Pancreas (tissue), 10 donors: ENCODE measurements at places on chromosomes 16 and 17. TPM values are rescaled to one million over a fixed set of nuclear protein-coding genes. Genes with fewer than 3 reads are reported as not detected.

DNA sequence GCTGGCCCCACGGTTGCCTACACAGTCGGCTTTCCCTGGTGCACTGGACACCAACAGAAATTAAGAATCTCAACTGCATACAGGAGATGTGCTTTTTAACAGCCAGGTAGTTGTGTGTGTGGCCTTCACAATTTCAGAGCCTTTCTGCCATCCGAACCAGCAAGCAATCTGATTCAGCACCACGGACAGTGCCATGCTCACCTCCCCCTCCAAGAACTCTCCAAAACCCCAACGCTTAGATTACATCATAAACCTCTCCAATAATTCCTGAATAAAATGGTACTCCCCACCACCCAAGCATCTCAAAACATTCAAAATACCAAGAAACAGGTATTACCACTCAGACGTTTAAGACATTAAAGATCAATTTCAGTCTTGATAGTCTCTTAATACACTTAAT, 31.8 kb downstream of the USP7 start:
- DNase-seq: peak; percentile 64

- no peak for DNase-seq
These were observed 6.6 kb downstream of the RNF112 start for GRCh38 chr17:19417611-19418010.

DNA sequence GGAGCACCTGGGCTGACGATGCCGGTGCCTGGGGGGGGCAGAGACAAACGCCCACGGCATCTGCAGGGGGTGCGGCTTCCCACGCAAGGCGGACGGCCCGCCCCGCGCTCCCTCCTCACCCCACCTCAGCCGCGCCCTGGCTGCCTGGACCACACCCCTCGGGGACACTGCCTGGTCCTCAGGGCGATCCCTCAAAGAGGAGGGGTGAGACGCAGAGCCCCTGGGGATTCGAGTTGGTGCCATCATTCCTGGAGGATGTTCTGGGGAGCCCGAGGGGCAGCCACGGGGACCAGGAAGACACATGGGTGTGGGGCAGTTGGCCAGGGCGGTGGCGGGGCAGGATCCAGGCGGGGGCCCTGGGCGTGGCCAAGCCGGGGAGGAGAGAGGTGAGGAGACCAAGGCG, 3.9 kb downstream of the IGFALS start:
- DNase-seq: peak; percentile 44

DNA sequence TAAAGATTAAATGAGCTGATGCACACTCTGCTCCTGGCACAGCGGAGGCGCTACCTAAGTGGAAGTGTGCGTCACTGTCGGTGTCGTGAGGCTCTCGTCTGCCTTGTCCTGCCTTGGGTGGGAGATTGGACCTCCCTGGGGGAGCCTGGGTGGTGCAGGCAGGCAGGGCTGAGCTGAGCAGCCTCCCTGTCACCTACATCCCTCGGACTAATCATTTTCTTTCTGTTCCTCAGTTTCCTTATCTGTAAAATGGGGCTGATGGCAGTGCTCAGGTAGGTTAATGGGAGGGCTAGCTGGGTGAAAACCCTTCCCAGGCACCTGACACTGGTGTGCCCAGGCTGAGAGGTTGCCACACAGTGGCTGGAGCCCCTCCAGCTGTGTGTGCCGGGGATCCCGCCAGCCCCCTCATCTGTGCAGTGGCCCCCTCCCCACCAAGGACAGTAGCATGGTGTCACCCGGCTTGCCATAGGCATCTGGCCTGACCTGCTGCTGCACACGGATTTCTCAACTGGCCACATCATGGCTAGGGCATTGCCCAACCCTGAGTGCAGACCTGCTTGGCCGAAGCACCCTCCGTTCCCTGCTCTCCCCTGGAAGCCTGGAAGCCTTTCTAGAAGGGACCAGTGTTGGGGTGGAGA, 4.3 kb downstream of the ADCY7 start:
- DNase-seq: no peak

GRCh38 chr16:2769100-2769529, 8.0 kb downstream of the ELOB start:
- peak; percentile 55 for DNase-seq

DNA sequence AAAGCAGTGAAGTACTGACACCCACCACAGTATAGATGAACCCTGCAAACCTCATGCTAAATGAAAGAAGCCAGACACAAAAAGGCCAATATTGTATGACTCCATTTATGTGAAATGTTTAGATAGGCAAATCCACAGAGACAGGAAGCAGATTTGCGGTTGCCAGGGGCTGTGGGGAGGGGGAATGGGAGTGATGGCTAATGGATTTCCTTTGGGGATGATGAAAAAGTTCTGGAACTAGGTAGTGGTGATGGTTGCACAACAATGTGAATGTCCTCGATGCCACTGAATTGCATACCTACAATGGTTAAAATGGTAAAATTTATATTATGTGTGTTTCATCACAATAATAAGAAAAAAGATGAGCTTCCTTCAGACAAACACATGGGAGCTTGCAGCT, 28.4 kb upstream of the WFIKKN2 start:
- DNase-seq: no peak

- DNase-seq: no peak
These were observed 15.3 kb downstream of the NLK start for GRCh38 chr17:28057731-28058246.

DNA sequence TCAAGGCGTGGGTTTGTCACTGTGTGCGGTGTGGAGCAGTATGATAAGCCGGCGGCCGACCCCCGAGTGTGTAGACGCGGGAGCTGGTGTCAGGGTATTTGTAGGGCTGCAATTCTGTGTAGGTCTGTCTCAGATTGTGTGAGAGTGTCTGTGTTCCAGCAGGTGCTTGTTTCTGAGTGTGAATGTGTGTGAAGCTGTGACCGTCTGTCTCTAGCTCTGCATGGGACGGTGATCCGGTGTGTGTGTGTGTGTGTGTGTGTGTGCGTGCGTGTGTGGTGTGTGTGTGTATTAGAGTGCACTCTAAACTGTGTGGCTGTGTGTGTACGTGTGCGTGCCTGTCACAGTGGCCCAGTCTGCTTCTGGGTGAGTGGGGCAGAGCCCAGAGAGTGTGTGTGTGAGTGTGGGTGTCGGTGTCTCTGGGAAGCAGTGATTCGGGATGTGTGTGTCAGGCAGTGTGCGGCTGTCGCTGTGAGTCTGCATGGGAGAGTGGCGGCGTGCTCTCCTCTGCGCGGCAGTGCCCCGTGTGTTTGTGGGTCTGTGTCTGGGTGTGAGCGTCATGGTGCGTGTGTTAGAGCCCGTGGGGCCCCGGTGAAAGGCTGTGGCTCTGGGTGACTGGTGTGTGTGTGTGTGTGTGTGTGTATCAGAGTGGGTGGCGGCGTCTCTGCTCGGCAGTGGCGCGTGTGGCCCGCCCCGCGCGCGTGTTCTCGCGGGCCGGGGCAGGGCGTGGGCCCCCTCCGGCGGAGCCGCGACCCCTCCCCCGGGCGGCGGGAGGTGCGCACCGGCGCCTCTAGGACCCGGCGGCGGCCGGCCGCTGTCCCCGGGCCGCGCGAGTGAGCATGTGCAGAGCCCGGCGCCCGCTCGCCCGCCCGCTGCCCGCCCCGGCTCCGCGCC, at the start of gene WSCD1:
Gene WSCD1, plus strand, starts transcription at position 841 of the 891 bp plus-strand sequence. CDS start 10,280 bp downstream, outside the sequence.
- peak; percentile 39 for DNase-seq

- DNase-seq: no peak
These were observed at the start of gene SNX20 for GRCh38 chr16:50681021-50681885. SNX20 (minus strand) TSS chr16:50681312; CDS start chr16:50677526, 3,786 bp downstream.

GRCh38 chr17:26792486-26792885, 501.4 kb upstream of the WSB1 start:
- no peak for DNase-seq

- DNase-seq: peak; percentile 31
These were observed 39.0 kb upstream of the AKAP1 start for GRCh38 chr17:57045868-57046704.

GRCh38 chr16:67278773-67279295, 498 bp upstream of the PLEKHG4 start:
- no peak for DNase-seq

BLTP2 gene
- 61.0 TPM for total RNA-seq

CCL16 gene
- total RNA-seq: not detected

OR1A1 gene
- total RNA-seq: not detected

CSF3 gene
- 0.20 TPM for total RNA-seq

PSMC3IP gene
- total RNA-seq: 1.9 TPM

ADAMTS18 gene
- 0.14 TPM for total RNA-seq
